Adrenal gland (tissue), 19 donors: ENCODE measurements at places on chromosomes 2 and 18.

DNA sequence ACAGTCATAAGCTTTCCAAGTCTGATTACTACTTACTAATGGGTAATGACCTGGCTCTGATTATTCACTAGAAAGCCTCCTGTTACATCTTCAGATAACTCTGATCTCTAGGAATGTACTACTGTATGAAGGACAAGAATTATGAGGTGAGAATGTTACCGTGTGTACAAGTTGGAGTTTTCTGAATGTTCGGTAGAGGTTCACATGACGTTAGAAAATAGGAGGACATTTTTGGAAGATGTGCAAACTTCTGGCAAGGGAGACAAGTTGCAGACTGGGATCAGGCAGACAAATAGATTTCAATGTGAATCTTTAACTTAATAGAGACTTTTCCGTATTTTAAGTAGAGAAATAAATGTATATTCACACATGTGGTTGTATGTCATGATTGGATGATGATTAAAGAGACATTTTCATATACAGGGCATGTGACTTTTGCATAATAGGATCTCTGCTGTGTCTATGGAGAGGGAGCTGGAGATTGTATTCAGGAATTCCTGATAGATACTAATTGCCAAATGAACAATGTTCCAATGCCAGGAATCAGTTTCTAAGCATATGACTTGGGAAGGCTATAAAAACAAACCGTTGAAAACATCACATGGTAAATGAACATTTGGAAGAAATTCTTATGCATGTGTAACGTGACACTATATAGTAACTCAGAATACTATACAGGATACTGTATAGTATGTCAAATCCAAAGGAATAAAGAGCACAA lies 1695.8 kb upstream of the PIK3C3 start:
- no peak for DNase-seq

DNA sequence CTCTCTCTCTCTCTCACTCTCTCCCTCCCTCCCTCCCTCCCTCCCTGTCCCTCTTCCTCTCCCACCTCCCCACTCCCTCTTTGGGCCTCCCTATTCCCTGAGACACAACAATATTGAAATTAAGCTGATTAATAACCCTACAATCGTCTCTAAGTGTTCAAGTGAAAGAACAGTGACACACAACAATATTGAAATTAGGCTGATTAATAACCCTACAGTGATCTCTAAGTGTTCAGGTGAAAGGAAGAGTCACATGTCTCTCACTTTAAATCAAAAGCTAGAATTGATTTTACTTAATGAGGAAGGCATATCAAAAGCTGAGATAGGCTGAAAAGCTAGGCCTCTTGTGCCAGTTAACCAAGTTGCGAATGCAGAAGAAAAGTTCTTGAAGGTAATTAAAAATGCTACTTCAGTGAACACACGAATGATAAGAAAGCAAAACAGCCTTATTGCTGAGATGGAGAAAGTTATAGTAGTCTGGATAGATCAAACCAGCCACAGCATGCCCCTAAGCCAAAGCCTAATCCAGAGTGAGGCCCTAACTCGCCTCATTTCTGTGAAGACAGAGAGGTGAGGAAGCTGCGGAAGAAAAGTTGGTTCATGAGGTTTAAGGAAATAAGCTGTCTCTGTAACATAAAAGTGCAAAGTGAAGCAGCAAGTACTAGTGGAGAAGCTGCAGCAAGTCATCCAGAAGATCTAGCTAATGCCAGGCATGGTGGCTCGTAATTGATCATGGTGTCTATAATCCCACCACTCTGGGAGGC lies 21.3 kb downstream of the MALT1 start:
- DNase-seq, result no peak

DNA sequence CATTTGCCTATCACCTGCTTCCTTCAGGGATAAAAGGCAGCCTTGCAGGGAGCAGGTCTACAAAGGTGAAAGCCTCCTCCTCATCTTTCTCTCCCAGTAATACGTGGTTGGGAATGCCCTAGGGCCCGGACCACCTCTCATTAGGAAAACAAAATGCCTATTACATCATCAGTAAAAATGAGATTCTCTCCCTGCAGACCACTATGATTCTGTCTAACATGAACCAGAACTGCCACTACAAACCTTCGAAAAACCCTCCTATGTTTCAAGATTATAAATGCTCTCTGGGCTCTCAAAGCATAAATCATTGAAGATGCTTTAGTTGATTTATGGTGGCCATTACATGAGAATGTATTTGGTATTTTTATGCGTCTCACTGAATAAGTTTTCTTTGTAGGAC lies 108.4 kb upstream of the ARL5A start:
- no peak for DNase-seq

- no peak for DNase-seq
Observed at GRCh38 chr18:295756-296490, 28.1 kb upstream of the THOC1 start.

- DNase-seq, result no peak
Observed at GRCh38 chr2:3034396-3034795, 343.2 kb downstream of the EIPR1 start.

- no peak for DNase-seq
Observed at GRCh38 chr18:9392726-9393125, 58.2 kb downstream of the TWSG1 start.

GRCh38 chr18:46821856-46822711 lies 65.2 kb upstream of the ST8SIA5 start:
- no peak for DNase-seq

- DNase-seq, result no peak
Observed at GRCh38 chr2:177289824-177290628, 25.5 kb upstream of the NFE2L2 start.

DNA sequence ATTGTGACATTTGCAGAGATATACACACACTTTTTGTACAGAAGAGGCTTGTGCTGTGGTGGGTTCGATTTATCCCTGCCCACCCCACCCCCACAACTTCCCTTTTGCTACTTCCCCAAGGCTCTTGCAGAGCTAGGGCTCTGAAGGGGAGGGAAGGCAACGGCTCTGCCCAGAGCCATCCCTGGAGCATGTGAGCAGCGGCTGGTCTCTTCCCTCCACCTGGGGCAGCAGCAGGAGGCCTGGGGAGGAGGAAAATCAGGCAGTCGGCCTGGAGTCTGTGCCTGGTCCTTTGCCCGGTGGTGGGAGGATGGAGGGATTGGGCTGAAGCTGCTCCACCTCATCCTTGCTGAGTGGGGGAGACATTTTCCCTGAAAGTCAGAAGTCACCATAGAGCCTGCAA lies 40.0 kb downstream of the STEAP3 start:
- DNase-seq, result peak; percentile 46

GRCh38 chr2:171800639-171801038 lies 93.4 kb downstream of the SLC25A12 start:
- no peak for DNase-seq
